Activated CD4-positive, alpha-beta memory T cell treated with anti-CD3 and anti-CD28 coated beads for 36 hours (primary cell): ENCODE measurements at places on chromosomes 6 and 20. TPM values are rescaled to one million over a fixed set of nuclear protein-coding genes. Genes with fewer than 3 reads are reported as not detected.
A peak's percentile ranks its signal among the peaks of the same experiment; 100 is the strongest.

DNA sequence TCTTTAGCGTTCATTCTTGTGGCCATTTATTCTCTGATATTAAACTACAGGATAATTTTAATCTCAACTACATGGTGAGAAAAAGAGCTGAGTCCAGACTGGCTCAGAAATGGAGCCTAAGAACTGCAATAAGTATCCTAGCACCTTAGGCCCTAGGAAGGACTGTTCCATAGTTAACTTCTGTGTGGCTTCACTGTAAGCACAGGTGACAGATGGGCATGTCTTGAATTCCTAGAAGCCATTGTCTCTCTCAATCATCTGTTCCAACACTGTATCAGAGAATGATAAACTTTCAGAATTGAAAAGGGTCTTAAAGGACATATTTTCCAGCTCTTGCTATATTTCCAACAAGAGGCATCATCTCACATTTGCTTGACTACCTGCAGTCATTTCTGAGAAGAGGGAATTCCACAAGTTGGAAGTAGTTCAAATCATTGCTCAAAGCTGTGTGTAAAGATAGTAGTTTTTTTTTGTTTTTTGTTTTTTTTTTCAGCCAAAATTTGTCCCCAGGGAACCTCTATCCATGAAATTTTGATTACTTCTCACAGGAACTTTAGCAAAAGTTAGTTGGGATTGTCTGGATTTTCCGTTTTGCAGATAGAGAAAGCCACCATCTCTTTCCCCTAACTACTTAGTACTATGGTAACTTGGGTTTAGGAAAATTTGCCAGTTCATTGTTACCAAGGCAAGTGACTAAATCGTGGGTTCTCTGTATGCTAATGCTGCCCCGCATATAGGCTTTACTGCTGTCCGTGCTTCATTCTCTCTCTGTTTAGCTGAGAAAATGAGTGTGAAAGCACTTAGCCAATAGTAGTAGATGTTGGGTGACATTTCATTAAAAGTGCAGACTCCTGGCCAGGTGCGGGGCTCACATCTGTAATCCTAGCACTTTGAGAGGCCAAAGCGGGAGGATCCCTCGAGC, 47.2 kb downstream of the KCNS1 start:
- DNase-seq = no peak

DNA sequence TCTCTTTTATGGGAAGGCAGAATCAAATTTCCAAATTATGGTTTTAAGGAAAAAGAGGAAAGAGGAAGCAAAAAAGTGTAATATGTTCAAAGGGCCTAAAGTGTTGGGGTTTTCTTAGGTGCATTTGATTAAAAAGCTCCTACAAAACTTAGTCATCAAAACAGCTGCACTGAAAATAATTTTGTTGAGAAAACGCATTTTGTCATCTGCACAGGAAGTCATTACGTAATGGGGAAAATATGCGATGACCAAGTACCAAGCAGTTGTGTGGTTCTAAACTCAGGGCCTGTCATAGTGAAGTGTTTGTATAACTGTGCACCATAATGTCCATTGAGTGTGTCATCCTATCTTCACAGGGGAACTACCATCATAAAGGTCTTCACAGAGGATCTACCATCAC, 15.6 kb downstream of the HAO1 start:
- no peak for DNase-seq

GRCh38 chr6:44049989-44050871, 77.0 kb downstream of the MRPL14 start:
- no peak for DNase-seq

DNA sequence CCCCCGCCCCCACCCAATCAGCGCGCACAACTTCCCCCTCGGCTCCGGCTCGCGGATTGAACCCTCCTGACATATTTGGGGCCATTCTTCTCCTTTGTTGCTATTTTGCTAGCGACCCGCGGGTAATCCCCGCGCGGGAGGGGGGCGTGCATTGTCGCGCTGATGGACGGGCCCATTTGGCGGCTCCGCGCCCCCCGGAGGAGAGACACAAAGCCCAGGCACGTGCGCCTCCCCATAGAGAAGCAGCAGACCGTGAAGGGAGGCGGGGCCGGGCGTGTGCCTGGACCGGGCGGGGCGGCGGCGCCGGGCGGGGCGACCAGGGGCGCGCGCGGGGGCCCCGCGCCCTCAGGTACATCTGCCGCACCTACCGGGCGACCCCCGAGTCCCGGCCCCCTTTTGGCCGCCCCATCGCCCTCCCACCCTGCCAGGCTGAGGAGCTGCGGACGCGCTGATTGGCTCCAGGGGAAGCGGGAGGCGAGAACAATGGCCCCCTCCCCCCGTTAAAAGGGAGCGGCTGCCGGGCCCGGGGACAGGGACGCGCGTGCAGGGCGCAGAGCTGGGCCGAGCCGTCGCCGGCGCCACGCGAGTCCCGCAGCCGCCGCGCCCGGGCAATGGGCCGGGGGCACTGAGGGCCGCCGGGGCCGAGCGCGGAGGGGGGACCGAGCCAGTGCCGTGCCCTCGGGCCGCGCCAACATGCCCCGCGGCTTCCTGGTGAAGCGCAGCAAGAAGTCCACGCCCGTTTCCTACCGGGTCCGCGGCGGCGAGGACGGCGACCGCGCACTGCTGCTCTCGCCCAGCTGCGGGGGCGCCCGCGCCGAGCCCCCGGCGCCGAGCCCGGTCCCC, at the start of gene INSM1:
TSS of gene INSM1 (plus strand) at position 530 of the 843 bp plus-strand sequence. CDS start at position 694, 164 bp downstream.
- peak; percentile 50 for DNase-seq

GRCh38 chr20:54340667-54341081, 132.8 kb downstream of the PFDN4 start:
- DNase-seq = no peak

DNA sequence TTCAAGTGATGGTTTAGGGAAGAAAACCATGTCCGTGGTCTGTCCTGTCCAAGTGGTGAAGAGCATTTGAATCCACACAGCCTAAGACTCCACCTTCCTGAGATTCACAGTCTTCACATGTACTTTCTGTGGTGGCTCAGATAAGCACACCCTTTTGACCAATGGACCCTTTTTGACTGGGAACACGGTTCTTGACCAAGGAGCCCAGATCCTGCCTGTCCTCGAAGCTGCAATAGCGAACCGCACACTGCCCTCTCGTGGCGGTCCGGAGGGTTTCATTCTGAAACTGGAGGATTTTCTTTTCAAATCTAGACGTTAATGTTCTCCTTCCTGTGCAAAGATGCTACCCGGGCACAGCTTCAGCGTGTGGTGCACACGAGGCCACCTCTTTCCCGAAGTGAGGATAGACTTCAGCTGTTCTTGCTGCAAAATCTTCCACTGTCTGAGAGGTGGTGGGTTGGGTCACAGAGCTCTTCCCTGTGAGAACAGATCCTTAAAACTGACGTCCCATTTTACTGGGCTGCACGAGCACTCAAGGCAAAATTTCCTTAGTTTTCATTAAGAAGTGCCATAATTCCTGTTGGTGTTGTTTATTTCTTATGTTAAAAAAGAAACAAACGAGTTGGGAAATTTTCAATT, 90.5 kb downstream of the SYNJ2 start:
- peak; percentile 80 for DNase-seq

- DNase-seq = no peak
Observed at GRCh38 chr6:78701407-78701806, 165.9 kb upstream of the IRAK1BP1 start.

DNA sequence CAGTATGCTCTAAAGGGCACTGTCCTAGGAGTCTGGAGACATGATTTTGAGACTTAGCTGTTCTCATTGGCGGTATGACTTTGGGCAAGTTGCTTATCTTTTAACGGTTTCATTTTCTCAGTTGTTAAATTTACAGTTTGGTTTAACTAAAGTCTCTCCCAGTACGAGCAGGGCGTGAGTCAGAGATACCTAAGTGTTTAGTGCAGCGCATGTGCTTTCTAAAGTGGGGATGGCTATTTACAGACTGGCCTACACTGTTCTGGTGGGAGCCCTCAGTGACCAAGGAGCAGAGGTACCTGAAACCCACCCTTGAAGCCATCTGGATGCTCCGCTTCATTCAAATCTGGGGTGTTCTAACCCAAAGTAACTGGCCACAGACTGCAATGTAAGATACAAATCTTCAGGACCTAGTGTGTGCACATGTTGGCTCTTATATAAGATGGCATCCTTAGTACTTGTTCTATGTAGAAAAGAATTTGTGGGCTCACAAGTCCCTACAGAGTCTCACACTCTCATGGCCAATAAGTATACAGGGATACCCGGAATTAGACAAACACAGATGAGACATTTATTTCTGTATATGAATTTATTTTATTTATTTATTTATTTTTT, 10.7 kb downstream of the MSH5 start:
- no peak for DNase-seq

RIPK1 gene
- total RNA-seq = 18.5 TPM

DEFB124 gene
- not detected for total RNA-seq

GNMT gene
- total RNA-seq = not detected

MAK gene
- 1.1 TPM for total RNA-seq

LY6G5B gene
- total RNA-seq = 11.6 TPM

BRPF3 gene
- total RNA-seq = 18.3 TPM
